ENCODE measurements at places on chromosomes 1 and 21. TPM values are rescaled to one million over a fixed set of nuclear protein-coding genes. Genes with fewer than 3 reads are reported as not detected.

Gene GOLT1A
- total RNA-seq, result not detected

Gene OR10Z1
- not detected for total RNA-seq

DNA sequence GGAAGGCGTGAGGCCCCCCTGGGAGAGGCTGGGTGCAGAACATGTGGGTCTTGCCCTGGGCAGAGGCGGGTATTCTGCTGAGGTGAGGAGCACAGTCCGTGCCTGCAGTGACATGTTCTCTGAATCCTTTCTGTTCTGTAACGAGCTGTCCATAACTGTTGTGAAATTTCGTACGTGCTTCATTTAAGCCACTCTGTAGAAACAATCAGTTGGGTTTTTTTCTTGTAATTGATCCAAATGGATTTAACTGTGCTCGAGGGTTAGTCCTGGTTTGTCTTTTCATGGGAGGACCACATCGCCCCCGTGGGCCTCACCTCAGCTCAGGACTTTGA is 45.4 kb upstream of the DIP2A start:
- no peak overlapping the region for H3K27ac ChIP-seq
- no peak overlapping the region for H3K4me3 ChIP-seq
- H3K4me1 ChIP-seq, result peaks cover 5% of the 10 kb centered on the region
- no peaks in the 10 kb centered on the region for H3K27me3 ChIP-seq

- peaks cover 9% of the 10 kb centered on the region for H3K4me1 ChIP-seq
- peaks cover 41% of the 10 kb centered on the region for H3K27me3 ChIP-seq
- no peak for DNase-seq
- H3K4me3 ChIP-seq, result no peak overlapping the region
- H3K36me3 ChIP-seq, result no peaks in the 10 kb centered on the region
Observed at GRCh38 chr1:204357551-204358490, 1.9 kb downstream of the PLEKHA6 start.

Measured in neural crest cell (in vitro differentiated cells).